ENCODE measurements at places on chromosomes 7 and 10.
A peak's percentile ranks its signal among the peaks of the same experiment; 100 is the strongest.

- peak; percentile 98 for DNase-seq
Observed at GRCh38 chr7:2157473-2158279, 75.1 kb downstream of the MAD1L1 start.

DNA sequence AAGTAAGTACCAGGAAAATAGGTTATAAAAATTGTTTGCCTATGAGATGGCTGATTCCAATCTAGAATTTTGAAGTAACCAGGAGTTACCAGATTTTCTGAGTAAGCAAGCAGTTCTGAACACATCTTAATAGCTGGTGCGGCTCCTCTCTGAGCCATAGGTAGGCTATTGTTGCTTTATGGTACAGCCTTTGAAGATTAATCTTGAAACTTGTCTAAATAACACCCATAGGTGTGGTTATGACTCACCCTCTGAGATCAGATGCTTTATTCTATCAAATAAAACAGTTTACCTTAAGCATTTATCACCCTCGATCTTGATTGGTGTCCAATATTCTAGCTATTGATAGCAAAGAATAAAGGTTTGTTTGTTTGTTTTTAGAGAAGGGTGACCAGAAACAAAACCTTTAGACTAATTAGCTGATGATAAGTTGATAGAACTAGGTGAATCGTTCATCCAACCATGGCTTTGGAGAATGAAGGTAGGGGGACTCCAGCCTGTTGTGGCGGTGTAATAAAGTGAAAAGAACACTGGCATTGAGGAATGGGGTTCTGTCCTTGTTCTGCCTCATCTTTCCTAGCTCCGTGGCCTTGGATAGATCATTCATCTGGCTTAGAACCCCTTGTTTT is 72.2 kb downstream of the VTI1A start:
- DNase-seq = no peak

- DNase-seq = no peak
Observed at GRCh38 chr10:60614363-60614762, 163.9 kb upstream of the CDK1 start.

- DNase-seq = no peak
Observed at GRCh38 chr7:33909318-33909717, 4.0 kb downstream of the BMPER start.

DNA sequence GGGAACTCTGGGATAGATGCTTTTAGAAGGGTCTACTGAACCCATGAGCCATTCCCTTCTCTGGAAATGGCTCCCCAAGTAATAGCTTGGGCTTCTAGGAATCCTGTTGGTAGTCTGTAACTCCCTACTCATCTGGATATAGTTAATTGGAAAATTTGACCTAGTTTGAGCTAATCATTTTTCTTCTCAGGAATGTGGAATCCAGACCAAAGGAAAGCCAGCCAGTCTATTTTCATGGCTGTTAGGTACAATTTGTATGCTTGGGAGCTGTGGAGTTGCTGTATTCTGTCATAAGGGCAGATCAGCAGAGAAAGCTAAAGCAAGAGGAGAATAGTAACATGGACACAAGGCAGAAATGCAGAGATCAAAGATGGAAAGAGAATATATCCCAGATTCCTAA is 71.6 kb upstream of the C1GALT1 start:
- DNase-seq = no peak

GRCh38 chr10:72260239-72260975 is 13.3 kb upstream of the DDIT4 start:
- DNase-seq = peak; percentile 94

All from choroid plexus epithelial cell (primary cell).